Cardiac muscle cell (in vitro differentiated cells and primary cell): ENCODE measurements at places on chromosomes 13 and 19. TPM values are rescaled to one million over a fixed set of nuclear protein-coding genes. Genes with fewer than 3 reads are reported as not detected.

GRCh38 chr19:4399812-4400134 lies 574 bp downstream of the SH3GL1 start:
- DNase-seq = peak; percentile 54

DNA sequence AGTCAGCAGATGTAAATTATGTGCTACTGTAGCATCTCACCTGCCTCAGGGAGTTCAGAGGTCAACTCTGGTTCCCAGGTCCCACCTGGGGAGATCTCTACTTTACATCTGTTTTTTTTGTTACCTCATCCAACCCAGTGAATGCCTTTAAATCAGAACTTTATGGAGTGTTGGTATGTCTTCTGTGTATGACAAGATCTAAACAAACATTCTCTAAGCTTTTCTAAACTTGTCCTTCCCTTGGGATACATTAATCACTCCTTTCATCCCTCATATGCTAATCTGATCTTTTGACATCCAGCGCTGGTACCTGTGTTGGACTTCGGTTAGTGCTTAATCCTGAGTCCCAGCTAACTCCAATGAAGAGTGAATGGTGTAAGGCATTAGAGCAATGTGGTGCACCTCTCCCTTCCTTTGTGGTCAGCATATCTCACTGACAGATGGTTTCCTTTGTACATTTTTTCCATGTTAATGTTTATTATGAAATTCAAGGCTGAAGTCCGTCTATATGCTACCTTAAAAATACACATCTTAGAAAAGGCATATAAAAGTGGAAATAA lies 213.4 kb downstream of the ABCC4 start:
- DNase-seq = peak; percentile 72

BICRA gene
- 7.8 and 13.5 TPM in 2 replicates for total RNA-seq

ANKRD24 gene
- 4.6 and 7.4 TPM in 2 replicates for total RNA-seq

FGF22 gene
- total RNA-seq = not detected in 2 replicates

FCAR gene
- not detected in 2 replicates for total RNA-seq

DNA sequence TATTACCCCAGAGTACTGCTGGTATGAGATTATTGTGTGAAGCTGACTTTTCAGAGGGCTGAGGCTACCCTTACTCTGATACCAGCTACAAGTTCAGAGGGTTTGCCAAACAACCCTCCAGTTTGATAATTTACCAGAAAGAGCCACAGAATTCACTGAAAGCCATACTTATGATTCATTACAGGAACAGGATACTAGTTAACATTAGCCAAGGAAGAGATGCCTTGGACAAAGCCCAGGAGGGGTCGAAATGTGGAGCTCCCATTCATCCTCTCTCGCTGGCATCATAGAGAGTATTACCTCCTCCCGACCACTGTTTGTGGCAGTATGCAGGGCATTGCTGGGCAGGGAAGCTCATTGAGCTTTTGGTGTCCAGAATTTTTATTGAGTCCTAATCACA lies 364.3 kb downstream of the KCNRG start:
- no peak for DNase-seq

- DNase-seq = no peak
Measured at GRCh38 chr19:4589579-4590410, 30.3 kb upstream of the SEMA6B start.

GZMM gene
- total RNA-seq = not detected in 2 replicates

CCNA1 gene
- 1.4 TPM in 1 of 2 replicates, not detected in the other for total RNA-seq

GRCh38 chr13:114130131-114130836 lies 2.1 kb downstream of the RASA3 start:
- no peak for DNase-seq

ZNF563 gene
- 3.2 and 7.7 TPM in 2 replicates for total RNA-seq

DNA sequence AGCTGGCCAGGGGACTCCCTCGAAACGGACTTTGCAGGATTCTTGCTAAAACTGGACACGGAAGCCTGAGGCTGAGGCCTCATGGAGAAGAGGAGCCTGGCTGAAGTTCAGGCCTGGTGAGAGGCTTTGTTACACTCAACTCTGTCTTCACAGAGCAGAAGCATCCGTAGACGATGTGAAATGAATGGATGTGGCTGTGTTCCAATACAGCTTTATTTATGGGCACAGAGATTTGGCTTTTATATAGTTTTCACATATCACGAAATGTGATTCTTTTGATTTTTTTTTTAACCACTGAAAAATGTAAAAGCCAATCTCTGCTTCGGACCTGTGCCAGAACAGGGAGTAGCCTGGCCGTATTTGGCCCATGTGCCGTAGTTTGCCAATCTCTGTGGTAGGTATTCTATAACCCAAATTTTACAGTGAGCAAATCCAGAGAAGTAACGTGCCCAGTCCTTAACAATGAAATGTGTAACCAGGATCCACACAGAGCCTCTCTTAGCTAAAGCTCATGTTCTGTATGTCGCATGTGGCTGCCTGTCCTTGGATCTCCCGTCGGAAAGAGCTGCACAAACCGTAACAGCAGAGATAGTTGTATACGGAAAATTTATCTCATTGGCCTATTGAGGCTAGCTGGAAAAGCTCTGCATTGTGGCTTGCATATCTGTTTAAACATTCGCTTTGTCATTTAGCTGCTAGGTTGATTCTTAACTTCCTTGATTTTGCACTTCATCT lies 171.6 kb upstream of the RNF113B start:
- no peak for DNase-seq

DNA sequence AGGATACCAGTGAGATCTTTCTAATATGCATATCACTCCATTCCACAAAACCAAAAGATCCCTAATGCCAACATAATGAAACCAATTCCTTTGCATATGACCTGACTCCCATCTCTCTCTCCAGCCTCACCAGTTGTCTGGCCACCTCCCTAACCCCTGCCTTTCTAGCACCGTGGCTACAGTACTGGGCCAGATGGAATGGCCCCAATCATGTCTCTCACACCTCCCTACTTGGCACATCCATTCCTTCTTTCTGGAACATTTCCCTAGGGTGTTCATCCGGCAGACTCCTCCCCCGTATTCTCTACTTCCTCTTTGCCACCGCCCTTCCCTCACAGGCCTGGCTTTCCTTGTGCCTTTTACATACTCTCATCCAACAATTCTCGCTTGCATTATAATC lies 62.0 kb downstream of the GPALPP1 start:
- DNase-seq = no peak
